Stimulated activated CD8-positive, alpha-beta memory T cell treated with anti-CD3 and anti-CD28 coated beads, Interleukin-15, amount 100 ng/mL, for 1 hour (primary cell): ENCODE measurements at places on chromosomes 6 and 20.

DNA sequence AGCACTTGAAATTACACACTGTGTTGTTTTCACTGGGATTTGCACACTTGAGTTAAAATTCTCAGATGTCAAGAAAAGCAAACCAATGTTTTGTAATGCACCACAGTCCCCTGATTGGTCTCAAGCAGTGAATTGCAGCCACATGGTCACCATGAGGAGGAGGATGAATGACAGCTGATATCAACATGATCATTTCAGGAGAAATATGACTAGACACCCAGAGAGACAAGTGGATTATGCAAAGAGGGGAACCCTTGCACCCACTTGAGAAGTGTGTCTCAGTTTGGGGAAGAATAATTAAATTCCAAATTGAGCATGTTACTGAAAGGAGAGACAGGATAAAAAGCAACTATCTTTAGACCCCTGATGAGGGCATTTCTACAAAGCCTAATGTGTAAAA lies 69.3 kb downstream of the UST start:
- no peak for DNase-seq

DNA sequence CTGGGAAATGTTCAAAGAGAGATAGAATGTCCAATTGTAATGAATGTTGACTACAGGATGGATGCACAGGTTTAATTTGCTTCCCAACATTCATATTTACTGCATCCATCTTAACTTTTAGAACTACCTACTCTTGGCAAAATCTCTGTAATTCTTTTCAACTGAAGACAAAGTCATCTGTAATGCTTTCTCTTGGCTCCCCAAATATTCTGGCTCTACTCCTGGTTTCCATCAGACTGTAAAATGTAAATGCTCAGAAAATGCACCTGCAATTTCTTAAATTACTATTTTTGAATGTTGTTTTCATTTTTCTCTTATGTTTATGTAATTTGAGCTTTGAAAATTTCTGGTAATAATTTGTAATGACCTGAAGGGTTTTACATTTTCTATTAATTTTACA lies 480.8 kb upstream of the IMPG1 start:
- no peak for DNase-seq

GRCh38 chr20:50993876-50994275 lies 29.0 kb downstream of the KCNG1 start:
- no peak for DNase-seq

DNA sequence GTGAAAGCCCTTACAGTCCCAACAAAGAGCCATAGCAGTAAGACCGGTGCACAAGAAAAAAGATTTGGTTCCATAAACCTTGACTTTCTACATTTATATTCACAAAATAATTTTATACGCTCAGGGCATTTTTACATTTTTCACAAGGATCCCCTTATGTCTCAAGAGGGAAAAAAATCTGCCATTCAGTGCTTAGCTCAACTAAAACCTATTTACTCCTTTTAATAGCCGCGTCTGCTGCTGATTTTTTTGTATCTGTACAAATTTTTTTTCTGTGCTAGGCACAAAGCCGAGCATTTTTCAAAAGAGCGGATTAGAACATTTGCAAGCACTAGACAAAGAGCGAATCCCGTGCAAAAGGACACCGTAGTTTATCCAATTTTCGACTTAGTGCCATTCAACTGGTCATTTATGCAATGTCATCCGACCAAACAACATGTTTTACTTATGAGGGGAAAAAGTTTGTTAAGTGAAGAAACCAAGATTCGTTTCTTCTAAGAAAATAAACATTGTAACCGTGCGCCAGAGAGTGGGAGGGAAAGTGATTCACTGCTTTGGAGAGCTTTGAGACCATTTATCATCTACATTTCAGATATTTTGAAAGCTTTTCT lies 3.7 kb downstream of the TFAP2D start:
- no peak for DNase-seq

DNA sequence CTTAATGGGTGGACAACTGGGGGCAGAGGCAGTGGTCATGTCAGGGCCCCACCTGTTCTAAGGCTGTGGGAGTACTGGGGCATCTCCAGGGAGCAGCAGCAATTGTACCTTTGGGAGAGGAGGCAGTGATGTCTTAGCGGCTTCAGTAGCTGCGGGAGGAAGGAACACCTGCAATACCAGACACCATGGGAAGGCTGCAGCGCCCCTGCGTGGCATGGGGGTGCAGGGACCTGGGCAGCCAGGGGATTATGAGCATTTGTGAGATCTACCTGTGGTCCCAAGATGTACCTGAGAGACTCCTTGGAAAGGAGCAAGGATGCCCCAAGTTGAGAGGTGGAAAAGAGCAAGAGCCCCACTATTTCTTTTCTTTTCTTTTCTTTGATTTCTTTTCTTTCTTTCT lies 112.1 kb upstream of the GPR6 start:
- no peak for DNase-seq

- no peak for DNase-seq
Observed at GRCh38 chr6:108875161-108875555, 26.9 kb downstream of the ARMC2 start.

- no peak for DNase-seq
Observed at GRCh38 chr20:57464642-57465211, 60.2 kb downstream of the CTCFL start.

- no peak for DNase-seq
Observed at GRCh38 chr6:87590417-87590880, 514 bp downstream of the ORC3 start.

- no peak for DNase-seq
Observed at GRCh38 chr6:6177754-6178153, 142.7 kb downstream of the F13A1 start.

DNA sequence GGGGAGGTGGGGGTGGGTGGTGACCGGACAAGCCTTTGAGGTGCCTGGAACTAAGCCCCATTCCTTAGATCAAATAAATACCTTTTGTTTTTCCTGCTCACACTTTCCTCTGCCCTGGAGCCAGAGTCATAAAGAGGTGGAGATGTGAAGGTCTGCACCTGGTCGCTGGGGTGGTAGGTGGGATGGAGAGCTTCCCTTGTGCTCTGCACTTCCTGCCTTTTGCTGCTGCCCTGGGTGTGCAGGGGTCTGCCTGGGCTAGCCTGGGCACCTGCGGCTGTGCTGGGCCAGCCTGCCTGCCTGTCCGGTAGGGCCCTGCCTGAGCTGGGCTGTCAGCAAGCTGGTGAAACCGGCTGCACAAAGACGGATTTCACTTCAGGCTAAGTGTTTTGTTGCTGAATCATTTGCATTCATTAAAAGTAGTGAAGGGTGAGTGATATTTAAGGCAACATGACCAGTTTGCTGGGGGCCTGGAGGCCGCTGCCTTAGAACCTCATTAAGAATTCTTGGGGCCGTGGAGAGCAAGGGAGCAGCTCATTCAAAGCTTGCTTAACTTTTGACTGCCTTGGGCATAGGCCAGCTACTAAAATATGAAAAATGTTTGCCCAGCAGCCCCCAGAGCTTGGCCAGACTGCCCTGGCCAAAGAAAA lies 20.5 kb downstream of the PTK7 start:
- DNase-seq, result no peak

GRCh38 chr6:150749091-150749670 lies 116.3 kb upstream of the MTHFD1L start:
- DNase-seq, result no peak

DNA sequence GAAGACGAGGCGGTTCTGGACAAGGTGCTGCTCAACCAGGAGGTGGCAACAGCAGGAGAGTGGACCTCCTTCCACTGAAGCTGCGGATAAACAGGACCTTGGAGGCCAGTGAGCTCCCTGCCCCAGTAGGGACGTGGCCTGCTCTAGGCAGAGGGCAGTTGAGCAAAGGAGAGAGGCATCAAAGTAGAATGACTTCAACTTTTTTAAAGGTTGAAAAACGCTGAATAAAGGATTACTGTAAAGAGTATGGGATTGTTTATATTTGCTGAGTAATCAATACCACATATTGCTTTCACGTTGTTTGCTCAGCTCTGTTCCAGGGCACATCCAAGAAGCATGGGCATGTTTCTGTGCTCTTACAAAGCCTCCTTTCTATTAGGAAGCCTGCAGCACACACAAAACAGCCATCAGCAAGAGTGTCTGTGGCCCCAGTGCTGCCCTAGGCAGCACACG lies 48.1 kb downstream of the ERMARD start:
- DNase-seq, result no peak

DNA sequence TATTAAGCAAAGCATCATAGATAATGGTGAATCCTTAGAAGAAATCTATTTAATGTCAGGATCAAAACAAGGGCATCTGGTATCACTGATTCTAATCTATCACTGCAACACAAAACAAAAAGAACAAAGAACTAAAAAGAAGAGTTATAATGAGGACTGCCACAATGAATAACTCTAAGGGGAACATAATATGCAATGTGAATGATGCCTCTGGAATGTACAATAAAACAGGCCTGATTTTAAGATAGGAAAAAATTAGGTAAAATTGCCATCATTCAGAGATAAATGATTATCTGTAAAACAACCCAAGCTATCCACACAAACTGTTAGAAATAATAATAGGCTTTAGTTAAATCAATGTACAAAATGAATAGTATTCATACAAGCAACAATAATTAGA lies 936.7 kb upstream of the CITED2 start:
- DNase-seq, result no peak

GRCh38 chr6:2307799-2308198 lies 62.4 kb upstream of the GMDS start:
- no peak for DNase-seq

DNA sequence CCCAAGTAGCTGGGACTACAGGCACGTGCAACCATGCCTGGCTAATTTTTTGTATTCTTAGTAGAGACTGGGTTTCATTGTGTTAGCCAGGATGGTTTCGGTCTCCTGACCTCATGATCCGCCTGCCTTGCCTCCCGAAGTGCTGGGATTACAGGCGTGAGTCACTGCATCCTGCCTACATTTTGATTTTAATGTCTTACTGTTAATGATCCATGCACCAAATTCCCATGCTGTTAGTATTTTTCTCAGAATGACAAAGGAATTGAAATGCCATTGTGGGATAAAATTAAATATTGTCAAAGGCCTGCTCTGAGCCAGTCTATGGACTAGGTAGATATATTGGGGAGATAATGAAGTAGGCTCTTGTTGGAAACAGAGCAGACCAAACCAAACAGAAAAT lies 28.2 kb downstream of the CBFA2T2 start:
- no peak for DNase-seq

DNA sequence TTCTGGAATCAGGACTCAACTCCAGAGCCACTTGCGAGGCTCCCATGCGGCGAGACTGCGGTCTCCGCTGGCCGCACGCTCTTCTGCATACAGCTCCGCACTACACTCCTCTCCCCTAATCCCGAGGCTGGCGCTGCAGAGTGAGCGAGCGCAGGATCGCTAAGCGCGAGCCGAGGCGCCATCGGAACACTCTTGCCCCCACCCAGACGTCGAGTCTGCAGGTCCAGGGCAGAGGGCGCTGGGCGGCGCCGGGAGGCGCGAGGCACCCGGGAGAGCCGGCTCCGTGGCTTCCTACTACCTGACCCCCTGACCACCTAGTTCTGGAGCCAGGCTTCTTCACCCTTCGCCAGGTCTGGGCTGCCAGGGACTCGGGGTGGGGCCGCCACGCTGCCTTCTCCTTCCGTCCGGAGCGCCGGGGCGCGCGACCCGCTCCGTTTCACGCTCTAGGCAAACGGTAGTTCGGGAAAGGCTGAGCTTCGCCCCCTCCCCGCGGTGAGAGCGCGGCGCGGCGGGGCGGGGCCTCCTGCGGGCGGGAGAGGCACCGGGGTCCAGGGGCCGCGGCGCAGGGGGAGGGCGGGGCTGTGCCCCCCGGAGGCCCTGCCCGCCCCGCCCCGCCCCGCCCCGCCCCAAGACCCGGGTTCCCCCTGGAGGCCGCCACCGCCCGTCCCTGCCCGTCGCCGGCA lies 5.4 kb upstream of the TUBB2A start:
- DNase-seq, result no peak

- no peak for DNase-seq
Observed at GRCh38 chr20:19835533-19836222, 77.6 kb downstream of the RIN2 start.

GRCh38 chr6:108914235-108915022 lies 66.2 kb downstream of the ARMC2 start:
- no peak for DNase-seq

- DNase-seq, result no peak
Observed at GRCh38 chr20:46349742-46350056, 41.4 kb upstream of the CDH22 start.

DNA sequence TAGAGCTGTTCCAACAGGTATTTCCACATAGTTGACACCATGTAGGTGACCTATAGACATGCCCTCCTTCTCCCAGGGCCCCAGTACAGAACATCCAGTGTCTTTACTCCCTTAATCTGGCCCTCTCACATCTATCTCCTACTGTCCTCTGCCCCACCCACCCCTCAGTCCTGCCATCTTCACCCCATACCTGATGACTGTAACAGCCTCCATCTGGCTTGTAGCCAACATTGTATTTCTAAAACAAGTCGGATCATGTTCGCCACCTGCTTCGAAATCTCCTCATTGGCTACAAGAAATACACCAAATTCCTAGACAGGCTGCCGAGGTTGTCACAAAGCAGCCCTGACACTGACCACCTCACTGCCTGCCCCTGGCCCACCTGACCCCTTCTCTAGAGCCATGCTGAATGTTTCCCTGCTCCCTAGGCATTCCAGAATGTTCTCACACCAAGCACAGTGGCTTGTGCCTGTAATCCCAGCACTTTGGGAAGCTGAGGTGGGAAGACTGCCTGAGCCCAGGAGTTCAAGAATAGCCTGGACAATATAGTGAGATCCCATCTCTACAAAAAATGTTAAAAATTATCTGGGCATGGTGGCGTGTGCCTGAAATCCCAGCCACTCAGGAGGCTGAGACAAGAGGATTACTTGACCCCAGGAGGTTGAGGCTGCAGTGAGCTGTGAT lies 6.0 kb downstream of the ZC3H12D start:
- no peak for DNase-seq

DNA sequence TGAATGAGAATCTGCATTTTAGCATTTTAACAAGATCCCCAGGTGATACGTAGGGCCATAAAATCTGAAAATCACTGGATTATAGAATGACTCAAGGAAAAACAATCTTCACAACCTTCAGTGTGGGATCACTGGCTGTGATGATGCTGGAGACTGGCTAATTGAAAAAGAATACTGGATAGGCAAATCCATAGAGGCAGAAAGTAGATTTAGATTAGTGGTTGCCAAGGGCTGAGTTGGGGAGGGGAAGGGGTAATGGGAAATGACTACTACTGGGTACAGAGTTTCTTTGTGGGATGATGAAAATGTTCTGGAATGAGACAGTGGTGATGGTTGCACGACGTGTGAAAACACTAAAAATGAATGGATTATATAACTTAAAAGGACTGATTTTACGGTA lies 84.1 kb downstream of the CDK19 start:
- DNase-seq, result no peak

DNA sequence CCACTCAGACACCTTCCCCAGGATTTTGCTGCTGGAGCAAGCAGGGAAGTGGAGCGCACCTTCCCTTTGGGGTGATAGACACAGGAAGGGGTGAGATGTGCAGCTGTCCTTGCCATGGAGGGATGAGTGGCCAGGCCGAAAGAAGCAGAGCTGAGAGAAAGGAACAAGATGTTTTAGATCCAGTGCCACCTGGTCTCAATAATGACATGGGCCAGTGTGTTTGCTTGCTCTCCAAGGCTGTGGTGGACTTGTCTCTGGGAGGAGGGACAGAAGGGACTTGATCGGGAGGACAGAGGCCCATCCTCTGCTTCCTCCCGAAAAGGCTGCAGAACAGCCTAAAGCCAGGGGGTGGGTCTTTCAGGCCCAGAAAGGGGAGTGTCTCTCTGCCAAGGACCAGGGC lies 61.7 kb upstream of the CCDC167 start:
- no peak for DNase-seq
